ENCODE measurements at places on chromosomes 5 and 9.

DNA sequence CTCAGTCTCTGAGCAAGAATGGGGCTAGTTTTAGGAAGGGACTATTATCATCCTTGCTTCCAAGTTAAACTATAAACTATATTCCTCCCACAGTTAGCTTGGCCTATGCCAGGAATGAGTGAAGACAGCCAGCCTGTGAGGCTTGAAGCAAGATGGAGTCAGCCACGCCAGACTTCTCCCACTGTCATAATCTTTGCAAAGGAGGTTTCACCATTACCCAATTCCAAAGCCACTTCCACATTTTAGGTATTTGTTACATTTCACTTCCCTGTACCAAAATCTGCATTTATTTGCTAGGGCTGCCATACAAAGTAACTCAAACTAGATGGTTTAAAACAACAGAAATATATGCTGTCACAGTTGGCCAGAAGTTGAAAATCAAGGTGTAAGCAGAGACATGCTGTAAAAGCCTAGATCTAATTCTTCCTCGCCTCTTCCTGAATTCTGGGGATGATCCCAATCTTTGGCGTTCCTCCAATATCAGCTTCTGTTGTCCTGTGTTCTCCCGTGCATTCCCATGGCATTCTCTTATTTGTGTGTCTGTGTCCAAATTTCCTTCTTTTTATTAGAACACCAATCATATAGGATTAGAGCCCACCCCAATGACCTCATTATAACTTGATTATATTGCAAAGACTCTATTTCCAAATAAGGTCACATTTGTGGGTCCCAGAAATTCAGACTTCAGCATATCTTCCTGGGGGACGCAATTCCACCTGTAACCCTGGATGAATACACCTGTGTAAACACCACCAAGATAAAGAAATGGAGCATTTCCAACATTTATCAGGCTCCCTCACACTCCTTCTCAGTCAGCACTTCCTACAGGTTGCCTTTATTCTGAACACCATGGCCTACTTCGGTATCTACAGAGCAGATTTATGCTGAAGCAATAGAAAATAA lies 126.8 kb downstream of the GCNT1 start:
- no peak for DNase-seq

GRCh38 chr5:179339996-179340395 lies 5.3 kb downstream of the ADAMTS2 start:
- no peak for DNase-seq

DNA sequence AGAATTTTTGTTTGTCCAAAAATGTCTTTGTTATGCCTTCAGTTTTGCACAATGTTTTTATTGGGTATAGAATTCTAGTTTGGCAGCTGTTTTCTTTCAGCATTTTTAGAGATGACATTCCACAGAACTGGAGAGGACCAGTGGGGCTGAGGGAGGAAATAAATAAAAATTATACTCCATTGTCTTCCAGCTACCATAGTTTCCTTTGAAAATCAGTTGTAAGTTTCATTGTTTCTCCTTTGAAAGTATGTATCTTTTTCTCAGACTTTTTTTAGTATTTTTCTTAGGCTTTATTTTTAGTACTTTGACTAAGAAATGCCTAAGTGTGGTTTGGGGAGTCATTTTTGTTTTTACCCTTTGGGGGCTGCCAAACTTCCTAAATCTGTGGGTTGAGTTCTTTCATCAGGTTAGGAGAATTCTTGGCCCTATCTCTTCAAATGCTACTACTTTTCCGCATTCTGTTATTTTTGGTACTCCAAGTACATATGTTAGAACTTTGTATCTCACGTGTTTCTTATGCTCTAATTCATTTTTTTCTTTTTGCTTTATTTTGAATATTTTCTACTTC lies 15.2 kb upstream of the FBLL1 start:
- no peak for DNase-seq

GRCh38 chr9:121283856-121284732 lies 16.1 kb downstream of the GSN start:
- no peak for DNase-seq

DNA sequence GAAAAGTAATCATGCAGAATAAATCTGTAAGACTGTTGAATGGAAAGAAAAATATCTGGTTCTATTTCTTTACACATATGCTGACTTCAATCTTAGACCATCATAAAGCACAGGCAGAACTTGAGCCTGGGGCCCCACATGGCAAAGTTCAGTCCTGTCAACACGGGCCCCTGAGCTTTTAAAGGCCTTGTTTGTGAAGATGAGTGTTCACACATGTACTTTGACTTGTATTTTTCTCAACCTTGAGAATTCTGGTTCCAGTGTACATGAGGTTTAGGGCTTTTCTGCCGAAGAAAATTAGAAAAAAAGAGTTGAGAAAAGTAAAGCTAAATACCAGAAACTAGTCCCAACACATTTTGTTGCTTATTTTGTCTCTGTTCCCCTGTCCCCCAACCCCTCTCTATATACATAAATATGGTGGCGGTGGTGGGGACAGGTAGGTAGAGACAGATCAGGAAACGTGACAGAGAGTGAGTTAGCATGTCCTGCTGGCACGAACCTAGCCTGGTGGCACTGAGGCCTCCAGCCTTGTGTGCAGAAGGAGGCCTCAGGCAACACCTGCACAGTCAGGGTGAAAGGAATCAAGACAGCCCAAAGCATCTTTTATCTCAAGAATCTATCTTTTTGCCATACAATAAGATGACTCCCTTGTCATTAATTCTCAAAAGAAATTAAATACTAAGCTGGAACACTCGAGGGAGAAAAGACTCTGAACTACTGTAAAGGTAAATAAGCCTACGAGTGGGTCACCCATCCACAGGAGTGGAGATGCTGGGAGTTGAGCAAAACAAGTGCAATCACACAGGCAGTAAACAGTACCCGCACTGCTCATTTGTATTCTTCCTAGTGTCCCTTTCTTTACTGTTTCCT lies 22.9 kb downstream of the LIFR start:
- DNase-seq: no peak

GRCh38 chr5:111530298-111530740 lies 18.0 kb upstream of the STARD4 start:
- peak; percentile 14 for DNase-seq

GRCh38 chr5:131167615-131168014 lies 2.6 kb upstream of the HINT1 start:
- no peak for DNase-seq

DNA sequence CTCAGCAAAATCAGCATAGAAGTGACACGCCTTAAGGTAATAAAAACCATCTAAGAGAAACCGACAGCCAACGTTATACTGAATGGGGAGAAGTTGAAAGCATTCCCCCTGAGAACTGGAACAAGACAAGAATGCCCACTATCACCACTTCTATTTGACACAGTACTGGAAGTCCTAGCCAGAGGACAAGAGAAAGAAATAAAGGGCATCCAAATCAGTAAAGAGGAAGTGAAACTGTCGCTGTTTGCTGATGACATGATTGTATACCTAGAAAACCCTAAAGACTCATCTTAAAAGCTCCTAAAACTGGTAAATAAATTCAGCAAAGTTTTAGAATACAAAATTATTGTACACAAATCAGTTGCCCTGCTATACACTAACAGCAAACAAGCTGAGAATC lies 393.3 kb downstream of the KIF4B start:
- DNase-seq: no peak

- no peak for DNase-seq
Observed at GRCh38 chr5:91095786-91096385, 287.2 kb downstream of the ARRDC3 start.

DNA sequence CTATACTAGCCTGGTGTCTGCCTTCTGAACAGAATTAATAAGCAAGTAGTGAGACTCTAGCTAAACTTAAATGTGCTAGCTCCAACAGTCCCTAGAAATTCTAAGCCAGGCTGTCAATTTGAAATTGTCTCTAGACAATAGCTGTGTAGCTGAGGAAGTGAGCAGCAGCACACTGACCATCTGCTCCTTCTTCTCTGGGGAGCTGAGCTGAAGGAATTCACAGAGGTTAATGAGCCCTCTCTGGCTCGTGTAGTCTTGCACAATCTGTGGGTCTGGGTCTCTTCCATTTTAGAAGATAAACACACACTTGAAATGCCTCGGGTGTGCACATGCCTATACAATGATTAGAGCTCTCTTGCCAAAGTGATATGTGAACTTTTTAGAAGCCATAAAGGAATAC lies 63.5 kb upstream of the BARX1 start:
- no peak for DNase-seq

- no peak for DNase-seq
Observed at GRCh38 chr5:96337048-96337781, 95.8 kb downstream of the PCSK1 start.

- DNase-seq: no peak
Observed at GRCh38 chr5:38051711-38052511, 206.4 kb upstream of the EGFLAM start.

DNA sequence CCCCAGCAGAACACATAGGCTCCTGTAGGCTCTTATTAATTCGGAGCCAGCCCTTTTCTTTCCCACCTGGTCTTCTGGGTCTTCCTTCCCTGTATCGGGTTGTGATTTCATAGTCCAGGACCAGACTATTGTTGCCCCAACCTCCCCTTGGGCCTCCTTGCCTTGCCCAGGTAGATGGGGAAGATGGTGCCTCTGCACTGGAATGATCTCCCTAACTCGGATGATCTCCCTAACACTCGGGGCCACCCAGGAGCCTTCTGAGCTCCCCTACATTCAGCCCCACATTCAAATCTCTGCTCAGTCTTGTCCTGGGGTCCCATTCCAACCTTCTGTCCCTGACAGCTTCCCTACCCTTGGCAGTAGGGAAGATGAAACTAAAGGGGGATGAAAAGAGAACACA lies 2.7 kb upstream of the IRF1 start:
- no peak for DNase-seq

DNA sequence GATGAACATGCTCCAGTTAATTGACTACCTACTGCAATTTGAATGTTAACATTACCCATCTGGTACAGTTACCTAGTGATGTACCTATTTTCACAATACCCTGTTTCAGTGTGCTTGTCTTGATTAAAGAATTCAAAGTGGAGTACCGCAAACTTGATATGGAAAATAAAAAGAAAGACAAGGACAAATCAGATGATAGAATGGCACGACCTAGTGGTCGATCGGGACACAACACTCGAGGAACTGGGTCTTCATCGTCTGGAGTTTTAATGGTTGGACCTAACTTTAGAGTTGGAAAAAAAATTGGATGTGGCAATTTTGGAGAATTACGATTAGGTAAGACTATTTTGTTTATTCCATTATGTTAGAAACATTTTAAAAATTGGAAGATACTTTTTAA lies 33.5 kb downstream of the CSNK1G3 start:
- DNase-seq: peak; percentile 14

DNA sequence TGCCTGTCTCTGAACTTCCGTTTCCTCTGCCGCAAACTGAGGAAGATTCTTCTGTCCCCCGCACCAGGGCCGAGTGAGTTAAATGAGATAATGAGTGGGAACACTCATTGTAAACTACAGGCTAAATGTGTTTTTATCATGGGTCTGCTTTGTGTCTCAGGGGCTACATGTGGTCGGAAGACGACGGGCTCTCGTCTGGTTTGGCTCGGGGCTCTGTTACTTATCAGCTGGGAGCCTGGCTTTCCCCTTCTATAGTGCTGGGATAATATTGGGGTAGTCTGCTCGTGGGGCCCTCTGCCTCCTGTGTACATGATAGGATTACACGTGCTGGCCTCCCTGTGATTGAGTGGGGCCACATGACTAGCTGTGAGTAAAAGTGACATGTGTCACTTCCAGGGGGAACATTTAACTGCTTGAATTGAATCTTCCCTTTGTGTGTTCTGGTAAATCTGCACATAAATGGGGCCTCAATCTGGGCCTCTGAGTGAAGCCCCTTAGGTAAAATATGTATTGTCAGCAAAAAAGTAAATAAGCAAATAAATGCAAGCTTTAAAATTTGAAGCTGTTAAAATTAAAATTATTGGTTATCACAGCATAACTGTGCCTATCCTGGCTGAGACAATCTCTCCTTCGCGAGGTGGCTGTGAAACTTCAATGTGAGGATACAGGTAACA lies 86.9 kb upstream of the SH3PXD2B start:
- no peak for DNase-seq

DNA sequence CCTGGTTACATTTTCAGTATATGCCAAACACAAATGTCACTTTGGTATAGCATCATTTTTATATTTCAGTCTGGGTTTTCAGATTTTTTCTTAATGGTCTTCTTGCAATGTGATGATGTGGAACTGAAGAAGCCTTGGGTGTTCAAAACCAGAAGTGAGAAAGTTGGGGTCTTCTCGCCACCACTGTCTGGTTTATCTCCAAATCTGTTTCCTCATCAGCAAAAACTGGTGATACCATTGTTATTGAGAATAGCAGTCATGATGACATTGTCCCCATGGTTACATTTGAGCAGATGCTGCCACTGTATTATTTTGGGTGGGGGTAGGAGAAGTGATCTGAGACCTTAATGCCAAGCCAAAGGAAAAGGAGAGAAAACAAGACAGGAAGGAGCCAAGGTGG lies 85.9 kb upstream of the MAP3K1 start:
- no peak for DNase-seq

DNA sequence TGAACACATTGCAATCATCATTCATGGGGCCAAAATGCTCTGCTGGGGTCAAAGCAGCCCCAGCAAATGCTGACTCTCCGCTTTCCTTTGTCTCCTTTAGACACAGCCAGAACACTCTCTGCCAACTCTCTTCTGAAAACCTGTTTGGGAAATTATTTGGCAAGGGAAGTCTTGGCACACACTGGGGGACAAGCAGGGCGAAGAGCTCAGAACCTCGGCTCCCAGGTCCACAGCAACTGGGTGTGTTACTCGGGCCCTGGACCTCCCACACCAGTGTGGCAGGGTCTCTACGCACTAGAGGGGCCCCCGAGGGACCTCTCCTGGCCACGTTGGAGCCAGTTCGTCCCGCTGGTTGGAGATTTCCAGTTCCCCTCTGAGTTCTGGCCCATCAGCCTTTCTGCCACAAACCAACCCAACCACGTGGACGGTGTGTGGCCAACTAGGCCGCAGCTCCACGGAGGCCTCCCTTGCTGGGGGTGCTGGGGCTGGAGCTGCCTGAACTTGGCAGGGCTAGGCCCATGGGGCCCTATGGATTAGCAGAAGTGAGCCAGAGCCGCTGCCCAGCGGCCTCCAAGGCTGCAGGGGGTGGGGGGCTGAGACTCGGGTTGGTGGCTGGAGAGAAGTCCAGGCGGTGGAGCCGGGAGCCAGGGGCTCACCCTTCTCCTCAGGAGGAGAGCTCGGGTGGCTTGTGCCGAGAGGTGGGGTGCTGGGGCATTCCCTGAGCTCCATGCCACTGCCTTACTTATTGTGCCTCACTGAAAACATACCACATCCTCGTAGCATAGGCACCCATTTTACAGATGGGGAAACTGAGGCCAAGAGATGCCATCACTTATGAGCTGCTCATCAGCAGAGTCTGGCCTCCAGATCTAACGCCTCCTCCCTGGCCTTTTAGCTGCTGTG lies 46.8 kb upstream of the RNU6ATAC start:
- DNase-seq: no peak

GRCh38 chr5:17735761-17736160 lies 101.5 kb downstream of the TAF11L14 start:
- DNase-seq: no peak

Measured in endothelial cell (in vitro differentiated cells).